Pancreas (tissue), 10 donors: ENCODE measurements at places on chromosomes 3 and 15. TPM values are rescaled to one million over a fixed set of nuclear protein-coding genes. Genes with fewer than 3 reads are reported as not detected.
A peak's percentile ranks its signal among the peaks of the same experiment; 100 is the strongest.

DNA sequence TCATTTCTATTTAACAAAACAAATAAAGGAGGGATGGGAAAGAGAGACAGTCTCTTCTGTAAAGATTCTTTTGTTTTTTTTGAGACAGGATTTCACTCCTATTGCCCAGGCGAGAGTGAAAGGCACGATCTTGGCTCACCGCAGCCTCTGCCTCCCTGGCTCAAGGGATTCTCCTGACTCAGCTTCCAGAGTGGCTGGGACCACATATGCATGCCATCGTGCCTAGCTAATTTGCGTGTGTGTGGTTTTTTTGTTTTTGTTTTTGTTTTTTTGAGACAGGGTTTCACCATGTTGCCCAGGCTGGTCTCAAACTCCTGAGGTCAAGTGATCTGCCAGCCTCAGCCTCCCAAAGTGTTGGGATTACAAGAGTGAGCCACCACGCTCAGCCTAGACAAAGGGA, 23.3 kb downstream of the STAG1 start:
- no peak for DNase-seq

RYR3 gene
- 0.17 TPM for total RNA-seq

- no peak for DNase-seq
These were observed 40.0 kb upstream of the TUSC7 start for GRCh38 chr3:116669576-116669975.

IQCH gene
- total RNA-seq, result 0.76 TPM

DNA sequence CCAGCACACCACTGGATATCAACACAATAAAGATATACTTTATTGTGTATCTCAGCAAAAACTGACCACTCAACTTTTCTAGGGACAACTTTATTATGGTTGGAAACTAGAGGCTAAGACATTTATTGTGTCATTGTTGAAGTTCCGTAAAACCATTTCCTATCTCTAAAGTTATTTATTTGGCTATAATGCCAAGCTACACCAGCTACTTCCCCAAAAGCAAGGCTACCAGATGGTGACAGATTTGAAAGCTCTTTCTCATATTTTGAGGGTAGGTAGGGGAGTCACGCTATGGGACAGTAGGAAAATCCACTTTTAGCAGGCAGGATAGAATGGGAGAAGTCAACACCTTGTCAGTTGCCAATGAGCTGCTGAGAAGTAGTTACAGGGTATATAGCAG, 834.6 kb upstream of the CFAP20DC start:
- DNase-seq, result no peak

TIMP4 gene
- total RNA-seq, result 4.6 TPM

GRCh38 chr15:85019815-85020590, 38.3 kb downstream of the PDE8A start:
- no peak for DNase-seq

DNA sequence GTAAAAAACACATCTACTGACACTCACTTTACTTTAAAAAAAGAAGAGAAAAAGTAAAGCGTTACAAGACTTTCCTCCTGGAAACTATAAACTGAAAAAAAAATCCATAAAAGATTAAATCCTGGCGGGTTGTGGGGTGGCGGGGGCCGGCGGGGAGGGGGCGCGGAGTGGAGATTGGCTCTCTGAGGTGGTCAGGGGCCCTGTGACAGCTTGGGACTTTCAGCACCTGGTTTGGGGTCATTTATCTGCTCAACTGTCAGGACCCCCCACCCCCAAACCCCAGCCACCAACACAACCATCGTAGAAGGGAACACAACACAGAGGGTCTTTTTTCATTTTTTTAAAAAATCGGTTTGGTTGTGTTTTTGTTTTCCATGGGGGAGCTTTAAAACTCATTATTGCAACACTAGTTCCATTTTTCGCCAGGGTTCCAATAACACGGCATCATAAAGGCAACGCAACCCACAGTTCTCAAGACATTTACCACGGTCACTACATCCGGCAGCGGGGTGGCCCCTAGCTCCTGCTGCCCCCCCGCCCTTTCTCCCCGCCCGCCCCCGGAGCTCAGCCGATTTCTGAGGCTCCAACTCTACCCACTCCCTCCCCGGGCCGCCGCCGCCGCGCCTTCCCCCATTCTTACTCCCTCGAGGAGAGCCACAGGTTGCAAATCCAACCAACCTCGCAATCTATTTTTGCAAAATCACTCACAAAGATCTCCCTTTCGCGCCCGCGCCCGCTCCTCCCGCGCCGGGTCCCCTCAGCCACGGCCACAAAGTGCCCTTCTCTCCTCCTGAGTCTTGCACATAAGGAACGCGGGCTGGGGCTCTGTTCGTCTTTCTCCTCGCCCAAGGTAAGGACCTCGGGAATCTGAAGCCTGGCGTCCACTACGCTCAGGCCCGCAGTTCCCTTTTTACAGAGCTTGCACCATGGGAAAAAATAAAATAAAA, 1.8 kb downstream of the BCL6 start:
- DNase-seq, result peak; percentile 82

DNA sequence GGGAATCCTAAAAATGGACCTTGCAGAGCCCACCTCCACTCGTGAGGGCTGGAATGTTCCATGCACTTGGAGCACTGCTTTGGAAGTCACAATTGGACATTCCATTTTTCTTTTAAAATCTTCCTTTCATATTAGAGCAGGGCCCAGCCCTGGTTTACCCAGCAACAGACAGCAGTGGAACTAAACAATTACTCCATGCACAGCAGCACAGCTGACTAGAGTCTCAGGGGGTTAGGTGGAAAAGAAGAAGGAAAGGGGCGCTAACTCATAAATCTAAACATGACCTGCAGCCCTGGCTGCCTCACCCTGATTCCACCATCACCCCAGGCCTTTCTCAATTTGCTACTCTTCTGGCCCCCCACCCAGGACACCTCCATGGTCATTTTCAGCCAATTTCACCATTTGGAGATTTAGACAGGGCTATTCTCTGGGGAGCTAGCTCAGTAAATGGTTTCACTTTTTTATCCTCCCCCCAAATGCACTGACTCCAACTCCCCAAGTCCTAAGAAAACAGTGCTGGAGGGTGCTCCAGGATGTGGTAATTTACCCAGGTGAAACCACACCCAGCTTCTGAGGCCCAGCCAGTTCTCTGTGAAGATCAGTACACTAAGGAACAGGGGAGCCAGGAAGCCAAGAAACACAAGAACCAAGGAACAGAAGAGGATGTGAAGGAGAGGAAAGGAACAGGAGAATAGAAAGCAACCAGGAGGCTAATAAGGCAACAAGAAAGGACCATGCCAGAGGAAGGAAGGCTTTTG, 1.6 kb upstream of the LRRC31 start:
- DNase-seq, result no peak

- DNase-seq, result no peak
These were observed 34.1 kb downstream of the GASK1A start for GRCh38 chr3:43013256-43013655.

DNA sequence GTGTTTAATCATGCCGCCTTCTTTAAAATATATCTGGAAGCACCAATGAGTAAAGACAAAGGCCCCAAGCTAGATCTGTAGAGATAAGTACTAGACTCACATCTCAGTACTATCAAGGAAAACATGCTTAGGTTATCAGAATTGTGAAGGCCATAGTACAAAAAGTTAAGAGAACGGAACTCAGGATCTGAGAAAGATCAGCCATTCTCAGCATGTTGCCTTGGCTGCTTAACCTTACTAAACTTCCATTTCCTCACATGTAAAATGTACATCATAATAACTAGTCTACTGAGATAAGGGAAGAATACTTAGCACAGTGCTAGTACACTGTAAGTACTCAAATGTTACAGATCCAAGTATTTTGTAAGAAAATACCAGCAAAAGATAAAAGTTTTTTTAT, 7.6 kb downstream of the DNAJC19 start:
- DNase-seq, result no peak

GOLGA6A gene
- total RNA-seq, result not detected

INAFM2 gene
- total RNA-seq, result 11.1 TPM

- DNase-seq, result no peak
These were observed 145.6 kb downstream of the LSAMP start for GRCh38 chr3:116299646-116300081.
